NCI-H446 (cell line): ENCODE measurements at places on chromosomes 2 and 18.

DNA sequence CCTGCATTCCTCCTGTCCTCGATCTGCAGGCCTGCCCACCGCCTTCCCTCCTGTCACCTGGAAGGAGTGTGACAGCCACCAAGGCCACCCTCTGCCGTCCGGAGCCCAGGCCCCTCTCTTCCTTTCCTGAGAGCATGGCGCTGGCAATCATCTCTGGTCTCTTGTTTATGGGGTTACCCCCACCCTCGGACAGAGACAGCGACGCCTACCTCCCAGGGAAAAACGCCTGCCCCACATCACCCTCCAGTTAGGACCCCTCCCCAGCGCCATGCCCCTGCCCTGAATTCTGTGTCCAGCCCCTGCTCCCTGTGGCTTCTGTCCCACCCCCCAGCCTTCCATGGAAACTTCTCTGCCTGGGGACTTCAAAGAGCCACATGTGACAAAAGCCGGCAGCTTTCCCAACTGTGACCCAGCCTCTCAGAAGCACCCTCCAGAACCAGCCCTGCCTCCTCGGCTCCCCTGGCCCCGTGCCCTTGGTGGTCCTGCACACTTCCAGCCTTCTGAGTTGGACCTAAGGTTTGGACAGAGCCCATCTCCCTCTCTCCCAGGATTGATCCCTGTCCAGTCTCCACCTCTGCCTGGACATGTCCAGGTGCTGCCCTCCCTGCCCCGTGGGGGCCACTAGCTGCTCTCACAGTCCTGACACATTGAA is 145.0 kb upstream of the HDAC4 start:
- DNase-seq = no peak

DNA sequence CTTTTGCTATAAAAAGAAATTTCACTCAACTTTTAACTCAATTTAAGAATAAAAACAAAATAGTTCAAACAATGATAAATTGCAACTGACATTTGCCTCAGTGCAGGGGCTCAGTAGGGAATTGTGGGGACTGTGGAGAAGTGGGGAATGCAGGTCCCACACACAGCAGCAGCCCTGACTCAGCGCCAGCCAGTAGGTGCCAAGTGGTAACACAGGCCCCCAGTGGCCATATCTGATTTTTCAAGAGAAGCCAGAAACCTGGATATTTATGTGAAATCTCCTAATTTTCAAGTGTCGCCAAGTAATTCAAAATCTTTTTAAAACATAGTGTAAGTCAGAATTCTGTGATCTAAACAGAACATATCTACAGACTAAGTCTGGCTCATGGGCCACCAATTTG is 186.3 kb downstream of the EN1 start:
- DNase-seq = no peak

DNA sequence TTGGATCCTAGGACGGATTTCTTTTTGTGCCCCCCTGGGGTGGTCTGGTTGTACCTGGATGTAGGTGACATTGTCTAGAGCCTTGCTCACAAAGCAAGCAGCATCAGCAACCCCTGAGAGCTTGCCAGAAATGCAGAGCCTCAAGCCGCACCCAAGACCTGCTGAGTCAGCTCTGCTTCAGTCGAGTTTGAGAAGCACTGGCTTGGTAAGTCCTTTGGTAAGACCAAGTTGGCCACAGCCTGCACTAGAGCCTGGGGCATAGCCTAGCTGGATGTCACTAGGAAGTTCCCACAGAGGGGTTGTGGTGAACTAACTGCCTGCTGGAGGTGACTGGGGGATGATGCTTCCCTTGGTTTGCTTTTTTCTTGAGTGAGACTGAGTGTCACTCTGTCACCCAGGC is 6.2 kb downstream of the ABCG5 start:
- DNase-seq = no peak

GRCh38 chr2:240556553-240557100 is 1.2 kb downstream of the ANKMY1 start:
- DNase-seq = no peak

DNA sequence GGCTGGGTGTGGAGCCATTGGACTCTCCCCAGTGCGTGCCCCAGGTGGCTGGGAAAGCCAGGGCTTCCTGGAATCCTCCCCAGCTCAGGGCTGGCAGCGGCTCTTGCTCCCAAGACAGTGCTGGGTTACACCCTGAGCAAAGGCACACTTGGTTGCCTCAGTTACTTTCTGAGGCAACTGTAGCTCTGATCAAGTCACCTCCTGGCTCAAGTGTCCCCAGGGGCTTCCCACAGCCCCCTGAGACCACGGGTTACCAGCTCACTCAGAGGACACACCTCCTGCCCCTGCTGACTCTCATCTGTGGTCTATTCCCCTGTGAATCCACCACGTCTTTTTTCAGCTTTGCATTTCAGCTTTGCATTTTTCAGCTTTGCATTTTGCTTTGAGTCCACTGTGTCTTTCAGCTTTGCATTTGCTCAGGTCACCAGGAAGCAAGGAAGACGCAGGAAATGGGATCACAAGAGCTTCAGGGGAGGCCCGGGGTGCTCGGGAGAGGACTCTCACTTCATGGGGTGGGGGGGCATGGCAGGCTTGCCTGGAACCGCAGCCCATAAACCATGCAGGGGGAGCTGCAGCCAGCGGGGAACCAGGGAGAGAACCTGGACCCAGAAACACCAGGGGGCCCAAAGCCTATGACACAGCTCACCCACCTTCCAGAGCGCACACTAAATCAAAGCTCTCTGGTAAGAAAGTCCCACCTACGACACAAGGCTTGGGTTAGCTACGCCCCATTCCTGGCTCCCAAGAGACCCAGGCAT is 138.0 kb upstream of the ASB18 start:
- DNase-seq = no peak

DNA sequence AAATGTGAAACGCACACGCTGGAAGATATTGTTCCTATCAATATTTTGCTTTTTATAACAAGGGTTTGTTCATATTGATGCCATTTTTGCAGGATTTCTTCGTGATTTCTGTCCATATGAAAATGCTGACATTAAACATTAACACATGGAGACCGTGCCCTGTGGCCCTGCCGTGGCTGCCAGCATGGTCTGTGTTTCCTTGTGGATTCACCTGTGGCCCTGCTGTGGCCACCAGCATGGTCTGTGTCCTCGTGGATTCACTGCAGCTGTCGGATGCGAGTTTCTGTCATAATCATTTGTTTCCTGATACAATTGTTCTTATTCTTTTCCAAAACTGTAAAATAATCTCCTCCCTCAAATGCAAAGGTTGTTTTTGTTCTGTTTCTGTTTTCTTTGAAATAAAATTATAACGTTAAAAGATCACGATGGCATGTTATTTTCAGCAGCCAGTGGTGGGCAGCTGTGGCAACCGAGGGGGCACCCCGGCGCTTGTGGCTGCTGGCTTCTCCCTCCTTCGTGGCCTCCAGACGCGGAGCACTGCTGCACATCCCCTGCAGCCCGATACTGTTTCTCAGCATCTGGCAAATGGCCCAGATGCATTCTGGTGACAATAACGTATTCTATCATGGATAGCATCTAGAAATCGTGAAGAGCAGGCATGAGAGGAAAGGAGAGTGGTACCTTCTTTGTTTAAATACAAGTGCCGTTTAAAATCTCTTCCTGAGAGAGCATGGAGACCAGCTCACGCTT is 143.5 kb downstream of the PTGR3 start:
- DNase-seq = no peak

GRCh38 chr2:11647834-11648600 is 22.0 kb downstream of the NTSR2 start:
- no peak for DNase-seq

GRCh38 chr2:187415449-187415848 is 32.6 kb downstream of the CALCRL start:
- DNase-seq = no peak

DNA sequence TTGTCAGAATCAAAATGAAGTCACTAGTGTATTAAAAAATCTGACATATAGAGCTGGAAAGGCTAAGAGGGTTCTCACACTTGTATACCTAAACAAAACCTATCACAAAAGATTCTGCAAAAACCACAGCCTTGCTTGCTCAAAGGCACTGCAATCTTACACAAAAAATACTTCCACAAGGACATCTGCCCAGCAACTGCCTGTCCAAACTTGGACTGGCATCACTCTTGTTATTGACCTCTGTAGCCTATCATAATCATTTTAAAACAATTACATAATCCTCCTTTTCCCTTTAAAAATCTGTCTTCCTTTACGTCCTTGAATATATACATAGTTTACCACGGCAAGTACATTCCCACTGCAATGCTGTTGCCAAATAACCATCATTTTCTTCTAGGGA is 19.9 kb downstream of the CHMP3 start:
- DNase-seq = no peak

DNA sequence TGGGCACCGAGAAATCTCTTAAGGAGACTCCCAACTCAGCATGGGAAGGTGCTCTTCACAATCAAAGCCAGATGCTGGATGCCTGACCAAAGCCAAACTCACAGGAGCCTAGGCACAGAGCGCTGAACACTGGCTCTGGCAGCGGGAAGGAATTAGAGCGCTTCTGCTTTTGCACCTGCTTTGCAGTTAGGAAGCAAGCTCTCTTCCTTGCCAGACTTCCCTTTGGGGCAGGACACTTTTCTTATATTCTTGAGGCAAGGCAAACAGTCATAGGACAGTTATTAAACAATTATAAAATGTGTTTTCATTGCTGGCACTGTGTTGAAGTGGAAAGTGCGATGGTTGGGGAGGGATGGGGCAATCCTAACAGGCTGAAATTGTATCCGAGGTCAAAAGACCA is 79.6 kb upstream of the DNMT3A start:
- no peak for DNase-seq

GRCh38 chr18:56294484-56295183 is 343.8 kb downstream of the TXNL1 start:
- no peak for DNase-seq

- DNase-seq = no peak
Observed at GRCh38 chr2:6637330-6637729, 228.4 kb downstream of the CMPK2 start.

- DNase-seq = no peak
Observed at GRCh38 chr2:75562513-75562864, 1.8 kb upstream of the EVA1A start.

DNA sequence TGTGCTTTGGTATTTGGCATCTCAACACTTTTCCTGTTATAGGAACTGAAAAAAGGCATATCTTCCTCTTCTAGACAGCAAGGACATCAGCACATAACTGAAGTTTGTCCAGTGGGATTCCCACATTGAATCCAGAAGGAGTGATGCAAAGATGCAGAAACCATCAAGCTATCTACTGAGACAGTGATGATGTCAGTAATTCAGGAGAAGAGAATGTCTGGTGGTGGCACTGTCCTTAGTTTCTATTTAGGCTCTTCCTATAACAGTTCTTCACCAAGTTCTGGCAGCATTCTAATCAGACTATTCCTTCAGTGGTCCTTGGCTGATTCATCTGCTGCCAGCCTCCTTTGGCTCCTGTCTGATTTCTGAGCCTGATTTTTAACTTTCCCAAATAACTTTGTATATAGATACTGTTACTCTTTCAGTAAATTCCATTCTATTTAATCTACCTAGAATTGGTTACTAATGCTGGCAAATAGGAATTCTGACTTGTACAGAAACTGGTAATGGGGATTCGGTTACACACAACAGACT is 56.6 kb upstream of the AGPS start:
- no peak for DNase-seq

DNA sequence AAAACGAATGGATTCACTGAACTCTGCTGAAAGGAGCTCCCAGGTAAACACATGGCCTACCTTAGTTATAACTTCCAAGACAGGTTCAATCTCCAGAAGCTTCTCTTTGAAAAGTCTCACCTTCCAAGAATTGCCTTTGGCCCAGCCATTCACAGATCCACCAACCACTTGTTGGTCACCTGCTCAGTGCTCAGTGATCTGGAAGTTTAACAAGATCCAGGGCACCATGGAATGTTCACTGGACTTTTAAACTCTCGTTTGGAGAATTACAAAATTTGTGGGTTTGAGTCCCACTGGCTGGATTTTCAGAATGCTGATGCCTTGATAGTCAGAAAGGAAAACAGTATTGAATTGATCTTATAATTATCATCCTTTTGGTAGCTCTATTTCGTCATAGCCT is 9.4 kb downstream of the GPR39 start:
- DNase-seq = no peak

DNA sequence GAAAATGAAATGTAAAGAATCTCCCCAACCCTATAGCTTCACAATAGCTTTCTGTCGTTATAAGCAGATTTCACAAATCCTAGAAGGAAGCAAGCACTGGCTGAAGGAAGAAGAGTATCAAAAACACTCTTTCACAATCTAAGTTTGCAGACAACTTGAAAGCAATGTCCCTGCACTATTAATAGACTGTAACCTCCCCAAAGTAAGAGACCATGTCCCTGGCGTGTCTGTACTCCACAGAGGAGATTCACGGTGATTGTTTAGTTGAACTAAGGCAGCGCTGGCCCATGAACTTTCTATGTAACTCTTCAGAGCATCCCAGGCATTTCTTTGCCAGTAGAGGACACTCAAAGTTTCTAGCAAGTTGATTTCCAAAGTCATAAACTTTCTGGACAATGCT is 128.0 kb upstream of the HNRNPA3 start:
- no peak for DNase-seq

DNA sequence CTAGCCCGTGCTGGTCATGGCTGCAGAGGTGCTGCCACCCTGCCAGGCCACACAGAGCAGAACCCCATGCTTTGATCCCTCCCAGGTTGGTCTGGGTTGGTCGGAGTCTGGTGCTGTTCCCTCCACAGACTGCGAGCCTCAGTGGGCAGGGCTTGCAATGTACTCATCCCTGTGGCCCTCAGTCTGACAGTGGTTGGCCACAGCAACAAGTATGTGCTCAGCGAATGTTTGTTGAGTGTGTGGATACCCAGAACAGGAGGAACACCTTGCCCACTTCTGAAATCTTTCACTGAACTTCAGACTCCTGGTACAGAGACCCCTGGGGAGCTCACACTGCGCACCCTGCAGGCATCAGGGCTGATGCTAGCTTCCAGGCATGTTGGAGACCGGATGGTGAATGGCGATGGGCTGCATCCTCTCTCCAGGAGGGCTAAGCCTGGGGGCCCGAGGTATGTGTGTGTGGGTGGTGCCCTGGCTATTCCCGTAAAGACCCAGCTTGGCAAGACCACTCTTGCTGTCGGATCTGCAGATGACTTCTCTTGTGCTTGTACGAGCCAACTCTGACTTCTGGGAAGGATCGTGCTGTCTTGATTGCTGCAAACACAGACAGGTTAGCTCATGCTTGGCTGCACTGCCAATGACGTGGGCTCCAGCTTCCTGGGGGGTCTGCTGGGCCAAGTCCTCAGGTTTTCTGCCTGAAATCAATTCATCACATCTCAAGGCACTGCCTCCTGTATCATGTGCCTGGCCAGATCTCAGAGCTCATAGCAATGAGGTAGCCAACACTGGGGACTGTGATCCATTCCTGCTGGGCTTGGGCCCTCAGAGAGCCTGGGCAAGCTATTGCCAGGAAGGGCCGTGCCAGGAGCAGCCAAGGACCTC is 43.7 kb downstream of the RHOB start:
- DNase-seq = peak; percentile 84

- no peak for DNase-seq
Observed at GRCh38 chr2:194105358-194105757, 1551.7 kb upstream of the SLC39A10 start.

GRCh38 chr2:209208211-209208610 is 215.6 kb upstream of the MAP2 start:
- no peak for DNase-seq

GRCh38 chr18:40094441-40094840 is 1860.6 kb upstream of the PIK3C3 start:
- no peak for DNase-seq

- DNase-seq = no peak
Observed at GRCh38 chr2:58740426-58740825, 499.3 kb upstream of the FANCL start.
